ENCODE measurements at places on chromosomes 3 and 15.

GRCh38 chr3:13148561-13149329, 75.5 kb upstream of the IQSEC1 start:
- no peak for DNase-seq

- DNase-seq, result no peak
Observed at GRCh38 chr3:182046166-182046764, 334.5 kb downstream of the SOX2 start.

DNA sequence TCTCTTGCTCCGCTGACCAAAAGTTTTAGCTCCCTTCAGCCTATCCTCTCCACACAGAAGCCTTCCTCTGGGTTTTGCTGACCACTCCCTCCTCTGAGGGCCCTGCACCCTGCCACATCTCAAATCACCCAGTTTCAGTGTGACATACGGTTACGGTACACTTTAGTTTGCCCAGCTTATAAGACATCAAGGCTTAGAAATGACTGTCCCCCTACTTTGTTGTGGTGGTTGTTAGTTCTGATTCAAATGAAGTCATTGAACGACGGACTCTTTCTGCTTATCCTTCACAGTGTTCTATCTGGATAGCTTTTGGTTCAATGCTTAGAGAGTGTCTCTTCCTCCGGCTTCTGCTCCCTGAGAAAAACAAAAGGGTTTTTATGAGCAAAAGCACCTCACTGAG, 68.0 kb upstream of the NDUFB4 start:
- no peak for DNase-seq

DNA sequence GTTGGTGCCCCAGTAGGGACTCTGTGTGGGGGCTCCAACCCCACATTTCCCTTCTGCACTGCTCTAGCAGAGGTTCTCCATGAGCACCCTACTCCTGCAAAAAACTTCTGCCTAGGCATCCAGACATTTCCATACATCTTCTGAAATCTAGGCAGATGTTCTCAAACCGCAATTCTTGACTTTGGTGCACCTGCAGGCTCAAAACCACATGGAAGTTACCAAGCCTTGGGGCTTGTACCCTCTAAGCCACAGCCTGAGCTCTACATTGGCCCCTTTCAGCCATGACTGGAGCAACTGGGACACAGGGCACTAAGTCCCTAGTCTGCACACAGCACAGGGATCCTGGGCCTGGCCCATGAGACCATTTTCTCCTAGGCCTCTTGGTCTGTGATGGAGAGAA, 66.5 kb upstream of the VGLL3 start:
- DNase-seq, result no peak

GRCh38 chr3:45273681-45274515, 47.8 kb upstream of the TMEM158 start:
- DNase-seq, result no peak

DNA sequence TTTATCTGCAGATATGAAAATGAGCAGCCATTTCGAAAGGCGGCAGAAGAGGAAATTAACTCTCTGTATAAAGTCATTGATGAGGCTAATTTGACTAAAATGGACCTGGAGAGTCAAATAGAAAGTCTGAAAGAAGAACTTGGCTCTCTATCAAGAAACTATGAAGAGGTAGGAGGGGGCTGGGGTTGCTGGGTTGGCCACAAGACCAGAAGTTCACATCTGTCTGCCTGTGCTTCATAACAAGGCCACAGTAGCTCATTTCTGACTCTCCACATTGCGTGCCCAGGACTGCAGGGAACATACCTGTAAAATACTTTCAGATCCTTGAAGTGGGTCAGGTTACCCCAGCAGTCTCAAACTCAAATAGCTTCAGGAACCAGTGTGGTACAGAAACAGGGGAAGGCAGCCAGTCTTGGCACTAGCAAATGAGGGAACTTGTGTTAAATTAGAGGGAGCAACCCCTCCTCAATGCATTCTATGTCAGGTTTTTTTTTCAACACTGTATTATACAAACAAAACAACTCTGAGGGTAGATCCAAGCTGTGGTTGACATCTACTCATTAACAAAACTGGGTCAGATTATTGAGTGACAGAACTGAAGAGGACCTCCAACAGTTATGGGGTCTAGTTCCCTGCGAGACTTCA, 48.7 kb downstream of the BFSP2 start:
- no peak for DNase-seq

- no peak for DNase-seq
Observed at GRCh38 chr3:195548501-195548900, 5.4 kb upstream of the PPP1R2 start.

DNA sequence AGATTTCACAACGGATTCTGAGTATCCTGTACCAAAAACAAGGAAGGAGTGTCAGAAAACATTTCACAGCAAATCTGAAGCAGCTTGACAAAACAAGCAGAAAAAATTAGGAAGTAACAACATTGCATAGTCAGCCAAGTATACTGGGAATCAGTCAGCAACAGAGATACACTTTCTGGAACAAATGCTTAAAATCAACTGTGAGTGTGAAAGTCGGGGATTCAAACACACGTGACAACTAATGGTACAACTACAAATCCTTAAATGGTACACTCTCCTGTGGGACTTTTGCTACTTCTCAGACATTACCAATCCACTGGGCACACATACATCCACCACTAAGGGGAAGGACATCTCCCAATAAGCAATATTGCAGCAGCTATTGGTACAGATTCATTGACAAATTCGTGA, 296.6 kb upstream of the MME start:
- no peak for DNase-seq

DNA sequence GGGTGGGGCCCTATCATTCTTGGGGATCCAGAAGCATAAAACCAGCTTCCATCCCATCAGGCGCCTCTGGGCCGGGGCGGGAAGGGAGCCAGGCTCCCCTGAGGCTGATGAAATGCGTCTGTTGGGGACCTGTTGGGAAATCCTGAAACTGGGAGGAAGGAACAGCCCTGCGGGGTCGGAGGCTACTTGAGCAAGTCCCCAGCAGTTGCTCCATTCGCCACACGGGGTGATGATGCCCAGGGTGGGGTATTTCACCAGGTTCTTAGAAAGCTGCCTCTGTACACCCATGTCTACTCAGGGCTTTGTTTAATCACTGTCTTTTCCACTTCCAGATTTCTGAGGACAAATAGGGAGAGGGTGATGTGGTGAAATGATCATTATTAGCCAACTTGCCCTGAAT, 25.4 kb upstream of the TSEN2 start:
- no peak for DNase-seq

- DNase-seq, result no peak
Observed at GRCh38 chr15:57259568-57260040, 116.7 kb upstream of the CGNL1 start.

GRCh38 chr3:15708882-15709677, 88.7 kb downstream of the ANKRD28 start:
- no peak for DNase-seq

GRCh38 chr3:61741551-61741950, 180.2 kb downstream of the PTPRG start:
- DNase-seq, result no peak

DNA sequence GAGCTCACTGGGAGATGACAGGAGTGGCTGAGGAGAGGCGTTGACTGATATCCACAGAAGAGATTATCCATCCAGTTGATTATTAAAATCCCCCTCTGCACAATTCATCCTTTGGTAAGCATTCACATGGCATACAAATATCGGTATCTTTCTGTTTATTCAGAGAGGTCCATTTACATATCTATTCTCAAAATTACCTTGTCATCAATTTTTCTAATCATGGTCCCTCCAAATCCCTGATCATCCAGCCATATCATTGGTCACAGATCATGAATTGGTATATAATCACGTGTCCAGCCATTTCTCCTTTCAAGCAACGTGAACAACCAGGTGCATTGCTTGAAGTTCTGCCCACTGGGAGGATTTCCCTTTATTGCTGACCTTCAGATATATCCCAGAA, 1321.0 kb downstream of the ROBO2 start:
- DNase-seq, result no peak

GRCh38 chr3:72590732-72591221, 257.5 kb downstream of the SHQ1 start:
- DNase-seq, result no peak

DNA sequence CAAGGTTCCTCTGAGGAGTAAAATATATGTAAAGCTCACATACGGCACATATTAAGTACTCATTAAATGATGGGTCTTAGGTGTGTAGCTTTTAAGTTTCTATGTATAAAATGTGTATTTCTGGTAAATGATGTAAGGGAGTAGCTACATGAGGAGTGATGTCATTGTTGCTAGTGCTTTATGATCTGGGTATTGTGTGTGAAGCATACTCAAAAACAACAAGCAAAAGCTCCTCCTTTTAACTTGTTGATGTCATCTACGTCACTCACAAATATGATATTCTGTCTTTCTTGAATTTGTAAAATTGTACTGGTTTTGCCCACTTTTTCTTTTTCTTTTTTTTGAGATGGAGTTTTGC, 1.4 kb upstream of the HERC1 start:
- DNase-seq, result no peak

- DNase-seq, result no peak
Observed at GRCh38 chr15:33500432-33501195, 189.8 kb downstream of the RYR3 start.

- DNase-seq, result no peak
Observed at GRCh38 chr15:44718927-44719292, 7.6 kb downstream of the B2M start.

Measured in cortex of kidney (tissue), 1 donor.